A549 treated with GW870086 at 1 μM for 4 hours (cell line): ENCODE measurements at places on chromosomes 7 and 10. TPM values are rescaled to one million over a fixed set of nuclear protein-coding genes. Genes with fewer than 3 reads are reported as not detected.

ALOX5 gene
- 0.17 to 0.56 TPM (median 0.31 TPM) in 5 replicates for total RNA-seq

TLX1 gene
- not detected in 5 replicates for total RNA-seq

CFTR gene
- total RNA-seq: not detected in 5 replicates

CDC14C gene
- 0.05 TPM in 1 of 5 replicates, not detected in the others for total RNA-seq

GDF2 gene
- not detected in 5 replicates for total RNA-seq

ST8SIA6 gene
- total RNA-seq: 0.08 to 0.13 TPM in 2 of 5 replicates, not detected in the others

PHKG1 gene
- 0.35 to 1.9 TPM (median 0.48 TPM) in 5 replicates for total RNA-seq

NYAP1 gene
- total RNA-seq: 2.8 to 3.5 TPM (median 3.3 TPM) in 5 replicates

PROSER2 gene
- 26.7 to 41.8 TPM (median 39.1 TPM) in 5 replicates for total RNA-seq

CLRN3 gene
- not detected in 5 replicates for total RNA-seq

CHRM2 gene
- not detected in 5 replicates for total RNA-seq

HKDC1 gene
- 10.1 to 16.1 TPM (median 11.6 TPM) in 5 replicates for total RNA-seq

TLL2 gene
- 0.08 to 0.24 TPM (median 0.15 TPM) in 5 replicates for total RNA-seq

CALML5 gene
- not detected in 5 replicates for total RNA-seq

ZFAND4 gene
- 3.5 to 6.1 TPM (median 4.4 TPM) in 5 replicates for total RNA-seq

DENND10 gene
- total RNA-seq: 43.3 to 61.7 TPM (median 56.1 TPM) in 5 replicates

WNT8B gene
- not detected in 5 replicates for total RNA-seq

MYH16 gene
- 0.32 to 0.70 TPM (median 0.39 TPM) in 5 replicates for total RNA-seq
